ENCODE measurements at places on chromosomes 16 and 17. TPM values are rescaled to one million over a fixed set of nuclear protein-coding genes. Genes with fewer than 3 reads are reported as not detected.

C17orf107 gene
- 2.2 TPM for total RNA-seq

C16orf74 gene
- 1.5 TPM for total RNA-seq

ABHD15 gene
- 8.6 TPM for total RNA-seq

PPM1E gene
- 0.06 TPM for total RNA-seq

DNA sequence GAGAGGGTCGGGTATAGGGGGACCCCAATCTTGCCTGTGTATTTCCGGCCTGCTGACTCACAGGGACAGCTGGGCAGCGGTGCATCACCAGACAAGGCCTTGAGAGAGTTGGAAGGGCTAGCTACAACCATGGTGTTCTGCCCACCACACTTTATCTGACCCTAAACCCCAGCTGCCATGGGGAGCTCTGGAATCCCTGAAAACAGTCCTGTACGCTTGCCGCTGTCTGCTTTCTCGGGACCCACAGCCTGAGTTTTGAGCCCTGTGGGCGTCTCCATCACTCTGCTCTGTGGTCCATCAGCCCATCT is 100.4 kb upstream of the GSE1 start:
- no peak for DNase-seq

GRCh38 chr16:14202697-14203096 is 131.6 kb downstream of the MRTFB start:
- no peak for DNase-seq

DNA sequence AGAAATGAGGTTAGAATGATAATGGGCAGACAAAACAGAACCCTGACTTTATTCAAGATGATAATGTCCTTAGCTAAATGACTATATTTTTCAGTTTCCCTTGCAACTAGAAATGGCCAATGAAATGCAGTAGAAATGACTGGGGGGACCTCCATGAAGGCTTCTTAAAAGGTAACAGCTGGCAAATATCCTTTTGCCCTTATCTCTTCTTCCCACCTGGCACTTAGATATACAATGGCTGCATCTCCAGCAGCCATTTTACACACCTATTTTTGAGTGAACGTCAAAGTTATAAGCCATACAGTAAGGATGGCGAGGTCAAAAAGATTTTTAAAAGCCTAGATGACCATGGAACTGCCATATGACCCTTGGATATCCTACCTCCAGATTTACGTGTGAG is 39.9 kb downstream of the USP32 start:
- DNase-seq: no peak

GRCh38 chr16:82464187-82464586 is 162.6 kb upstream of the CDH13 start:
- no peak for DNase-seq

GRCh38 chr16:18853694-18854093 is 52.3 kb upstream of the ARL6IP1 start:
- no peak for DNase-seq

GRCh38 chr17:10777890-10778289 is 26.0 kb downstream of the TMEM238L start:
- no peak for DNase-seq

Measured in activated naive CD8-positive, alpha-beta T cell treated with anti-CD3 and anti-CD28 coated beads for 36 hours (primary cell).